ENCODE measurements at places on chromosomes 6 and 20. TPM values are rescaled to one million over a fixed set of nuclear protein-coding genes. Genes with fewer than 3 reads are reported as not detected.

The GHRH gene
- total RNA-seq, result not detected

The CBFA2T2 gene
- 27.7 TPM for total RNA-seq

- DNase-seq, result no peak
These were observed 113.0 kb upstream of the TMEM170B start for GRCh38 chr6:11424395-11425034.

The APOBEC2 gene
- not detected for total RNA-seq

The GSTA2 gene
- not detected for total RNA-seq

DNA sequence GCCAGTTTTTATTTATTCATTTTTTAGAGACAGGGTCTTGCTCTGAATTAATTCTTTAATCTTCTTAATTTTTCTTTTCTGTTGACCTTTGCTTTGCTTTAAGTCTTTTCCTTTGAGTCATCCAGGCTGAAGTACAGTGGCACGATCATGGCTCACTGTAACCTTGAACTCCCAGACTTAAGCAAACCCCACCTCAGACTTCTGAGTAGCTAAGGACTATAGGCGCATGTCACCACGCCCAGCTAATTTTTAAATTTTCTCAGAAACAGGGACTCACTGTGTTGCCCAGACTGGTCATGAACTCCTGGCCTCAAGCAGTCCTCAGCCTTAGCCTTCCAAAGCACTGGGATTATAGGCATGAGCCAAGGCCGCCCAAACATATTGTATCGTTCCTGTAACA, 71.3 kb upstream of the GNRH2 start:
- no peak for DNase-seq

GRCh38 chr6:41720262-41720620, 15.2 kb downstream of the TFEB start:
- DNase-seq, result no peak

DNA sequence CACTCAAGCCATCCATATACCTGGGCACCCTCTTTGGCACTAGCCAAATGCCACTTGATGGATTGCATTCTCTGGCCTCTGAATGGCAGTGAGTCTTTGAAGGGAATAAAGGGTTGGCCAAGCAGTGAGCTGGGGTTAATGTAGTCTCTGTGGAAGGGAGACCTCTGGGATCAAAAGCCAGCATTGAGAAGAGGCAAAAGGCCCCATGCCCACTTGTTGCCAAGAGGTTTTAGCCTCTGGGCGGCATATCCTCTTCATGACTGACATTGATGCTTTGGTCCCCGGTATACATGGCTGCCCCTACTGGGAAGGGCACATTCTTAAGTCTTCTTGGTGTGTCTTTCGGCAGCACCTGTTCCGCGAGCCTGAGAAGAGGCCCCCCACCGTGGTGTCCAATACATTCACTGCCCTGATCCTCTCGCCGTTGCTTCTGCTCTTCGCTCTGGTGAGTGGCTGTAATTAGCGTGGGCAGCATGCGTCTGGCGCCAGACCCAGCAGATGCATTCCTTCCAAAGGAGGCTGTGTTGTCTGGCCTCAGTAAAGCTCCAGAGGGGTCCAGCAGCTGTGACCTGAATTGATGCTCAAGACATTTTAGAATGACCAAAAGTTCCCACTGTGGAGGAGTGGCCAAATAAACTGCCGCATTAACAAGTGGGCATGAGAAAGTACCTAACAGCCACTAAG, 29.5 kb downstream of the GHRH start:
- no peak for DNase-seq

The TRIM10 gene
- not detected for total RNA-seq

DNA sequence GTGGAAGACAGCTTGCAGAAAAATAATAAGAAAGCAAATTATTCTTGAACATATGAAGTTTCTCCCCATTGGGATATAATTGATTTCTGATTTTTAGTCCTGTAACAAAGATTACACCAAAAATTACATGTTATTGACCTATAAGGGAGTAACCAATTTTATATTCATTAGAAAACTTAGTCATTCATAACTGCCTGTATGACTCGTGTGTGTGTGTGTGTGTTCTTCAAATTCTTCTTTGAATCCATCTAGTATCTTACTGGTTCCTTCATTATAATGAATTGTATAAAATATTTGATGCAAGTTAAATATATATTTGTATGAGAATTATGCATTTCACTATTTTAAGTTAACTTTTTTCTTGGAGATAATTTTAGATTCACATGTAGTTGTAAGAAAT, 310.4 kb downstream of the HAO1 start:
- no peak for DNase-seq

GRCh38 chr6:76351275-76351674, 278.8 kb upstream of the IMPG1 start:
- DNase-seq, result no peak

DNA sequence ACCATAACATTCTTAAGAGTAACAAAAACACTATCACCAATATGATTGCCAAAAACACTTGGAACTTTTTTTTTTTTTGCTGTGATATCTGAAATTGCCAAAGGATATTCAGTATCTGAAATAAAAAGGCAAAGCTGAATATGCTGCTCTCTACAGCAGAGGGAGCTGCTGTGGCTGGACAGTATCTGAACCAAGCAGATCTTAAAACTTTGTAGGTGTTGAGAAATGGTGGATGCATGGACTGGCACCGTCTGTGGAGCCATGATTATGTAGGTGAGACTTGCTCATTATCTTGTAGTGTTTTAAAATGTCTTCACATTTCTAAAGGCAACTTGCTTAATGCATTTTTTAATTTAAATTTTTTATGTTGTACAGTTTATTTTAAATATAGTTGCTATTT, 9.2 kb downstream of the PDCD2 start:
- DNase-seq, result no peak

The SEMG1 gene
- not detected for total RNA-seq

DNA sequence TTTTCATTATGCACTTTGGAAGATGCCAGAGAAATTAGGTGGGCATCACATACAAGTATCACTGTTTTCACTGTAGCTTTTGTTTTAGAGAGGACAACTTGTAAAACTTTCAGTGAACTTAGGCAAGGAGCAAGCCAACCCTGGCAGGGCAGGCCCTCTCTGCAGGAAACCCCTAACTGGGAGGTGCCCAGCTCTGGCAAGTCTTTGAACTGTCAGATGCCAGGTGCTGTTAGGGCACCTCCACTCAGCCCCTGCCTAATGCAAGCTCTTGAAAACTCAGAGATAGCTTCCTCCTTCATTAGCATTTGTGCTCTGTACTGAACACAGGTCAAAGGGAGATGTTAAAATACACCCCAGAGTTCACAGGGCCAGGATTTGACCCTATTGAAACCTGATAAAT, 774.2 kb upstream of the FLRT3 start:
- DNase-seq, result no peak

All from activated naive CD8-positive, alpha-beta T cell treated with anti-CD3 and anti-CD28 coated beads, Interleukin-2, amount 10 ng/mL, durations not matched to agents 7 days and 5 days (primary cell).